ENCODE measurements at places on chromosomes 1 and 21.

DNA sequence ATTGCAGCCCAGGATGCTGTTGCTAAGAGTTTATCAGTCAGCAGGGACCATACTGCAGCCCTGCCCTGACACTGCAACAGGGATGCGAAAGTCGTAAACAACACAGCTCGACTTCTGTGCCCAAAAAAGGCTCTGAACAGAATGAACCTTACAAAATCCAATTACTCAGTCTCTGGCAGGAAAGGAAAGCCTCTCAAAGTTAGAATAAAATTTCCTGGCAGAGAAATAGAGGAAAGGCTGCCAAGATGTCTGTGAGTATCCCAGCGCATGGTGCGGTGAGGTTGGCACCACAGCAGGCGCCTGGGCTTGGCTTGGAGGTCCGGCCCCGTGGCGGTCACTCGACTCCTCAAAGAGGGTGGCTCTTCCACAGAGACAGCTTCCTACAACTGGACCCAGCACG lies 185.8 kb downstream of the PCP4 start:
- DNase-seq: no peak

- no peak for DNase-seq
Observed at GRCh38 chr1:41394959-41395956, 34.0 kb downstream of the FOXO6 start.

DNA sequence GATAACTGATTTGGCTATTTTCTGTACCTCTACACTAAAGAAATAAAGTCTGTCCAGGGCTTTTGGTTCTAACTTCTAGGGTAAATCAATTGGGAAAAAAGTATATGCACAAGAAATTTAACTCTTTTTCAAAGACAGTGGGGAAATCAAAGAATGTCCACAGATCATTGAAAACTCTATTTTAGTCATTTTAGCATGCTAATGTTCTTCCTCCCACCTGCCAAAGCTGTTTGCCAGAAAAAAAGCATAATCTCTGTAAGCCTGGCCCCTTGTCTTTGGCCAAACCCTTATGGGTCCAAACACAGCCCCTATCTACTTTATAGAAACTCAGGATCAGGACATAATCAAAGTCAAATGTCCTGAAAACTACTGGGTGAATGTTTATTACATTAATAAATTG lies 302.2 kb upstream of the ESRRG start:
- DNase-seq: no peak

GRCh38 chr21:39168800-39169199 lies 14.5 kb downstream of the PSMG1 start:
- no peak for DNase-seq

- DNase-seq: no peak
Observed at GRCh38 chr21:41950941-41951351, 2.9 kb downstream of the C2CD2 start.

DNA sequence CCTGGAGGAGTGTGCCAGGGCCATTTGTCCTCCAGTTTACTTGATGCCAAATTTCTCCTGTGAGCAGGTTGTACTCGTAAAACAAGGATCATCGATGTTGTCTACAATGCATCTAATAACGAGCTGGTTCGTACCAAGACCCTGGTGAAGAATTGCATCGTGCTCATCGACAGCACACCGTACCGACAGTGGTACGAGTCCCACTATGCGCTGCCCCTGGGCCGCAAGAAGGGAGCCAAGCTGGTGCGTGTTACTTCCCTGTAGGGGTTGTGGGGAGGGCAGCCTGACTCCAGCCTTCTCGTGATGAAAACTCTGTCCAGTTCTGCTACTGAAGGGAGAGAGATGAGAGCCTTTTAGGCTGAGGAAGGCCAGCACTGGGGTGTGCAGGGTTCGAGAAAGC lies 2.2 kb downstream of the RPS8 start:
- DNase-seq: no peak

- no peak for DNase-seq
Observed at GRCh38 chr1:34864759-34865158, 5.2 kb upstream of the SMIM12 start.

DNA sequence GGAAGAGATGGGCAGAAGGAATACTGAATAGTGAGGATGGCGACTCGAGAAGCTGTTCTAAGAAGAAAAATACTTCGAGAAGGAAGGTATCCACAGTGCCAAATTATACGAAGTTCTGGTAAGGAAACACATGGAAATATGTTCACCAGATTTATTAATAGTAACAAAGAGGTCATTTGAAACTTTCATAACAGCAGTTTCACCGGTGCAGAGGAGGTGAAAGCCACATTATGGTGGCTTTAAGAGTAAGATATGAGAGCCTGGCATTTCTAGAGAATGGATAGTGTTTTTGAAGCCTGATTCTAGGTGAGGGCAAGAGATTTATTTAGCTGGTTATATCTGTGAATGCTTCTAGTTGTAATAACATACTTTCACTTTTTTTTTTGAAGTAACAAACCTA lies 56.2 kb downstream of the DPYD start:
- DNase-seq: no peak

DNA sequence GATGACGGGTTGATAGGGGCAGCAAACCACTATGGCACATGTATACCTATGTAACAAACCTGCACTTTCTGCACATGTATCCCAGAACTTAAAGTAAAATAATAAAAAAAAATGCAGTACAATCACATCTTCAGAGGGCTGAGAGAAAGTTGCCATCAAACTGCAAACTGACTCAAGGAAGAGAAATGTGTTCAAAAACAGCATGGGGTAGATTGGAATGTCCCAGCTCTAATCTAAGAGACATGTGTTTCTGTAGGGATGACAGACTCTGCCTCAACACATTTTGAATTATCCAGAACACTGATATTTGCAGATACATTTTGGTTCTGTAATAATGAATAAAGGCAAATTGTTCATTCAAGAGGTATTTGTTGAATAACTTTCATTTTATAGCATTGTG lies 171.2 kb upstream of the RUNX1 start:
- no peak for DNase-seq

GRCh38 chr1:59556398-59556797 lies 258.4 kb upstream of the HOOK1 start:
- DNase-seq: no peak

GRCh38 chr1:51516649-51517158 lies 2.4 kb downstream of the EPS15 start:
- no peak for DNase-seq

Data from GM04504 (cell line).